ENCODE measurements at places on chromosomes 5 and 9.

GRCh38 chr5:104050436-104050835 lies 487.8 kb upstream of the NUDT12 start:
- no peak for DNase-seq

- DNase-seq: no peak
Observed at GRCh38 chr5:29252390-29252789, 1941.1 kb upstream of the CDH6 start.

GRCh38 chr5:136031711-136032110 lies 2.9 kb downstream of the TGFBI start:
- DNase-seq: no peak

DNA sequence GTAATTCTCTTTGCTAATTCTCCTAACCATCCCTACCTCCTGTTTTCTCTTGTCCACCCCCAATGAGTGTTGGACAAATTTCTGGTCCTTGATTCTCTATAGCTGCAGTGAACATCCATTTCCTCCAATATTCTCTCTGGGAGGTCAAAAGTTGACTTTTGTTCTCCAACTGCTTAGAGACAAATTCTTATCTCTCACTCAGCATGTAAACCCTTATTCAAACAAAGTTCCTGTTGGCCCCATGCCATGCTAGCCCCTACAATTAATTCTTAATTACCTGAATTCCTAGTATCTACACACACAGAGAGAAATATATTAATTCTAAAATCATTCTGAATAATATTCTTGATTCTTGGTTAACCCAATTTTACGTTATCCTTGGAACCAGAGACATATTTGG lies 472.9 kb upstream of the ACTBL2 start:
- DNase-seq: no peak

DNA sequence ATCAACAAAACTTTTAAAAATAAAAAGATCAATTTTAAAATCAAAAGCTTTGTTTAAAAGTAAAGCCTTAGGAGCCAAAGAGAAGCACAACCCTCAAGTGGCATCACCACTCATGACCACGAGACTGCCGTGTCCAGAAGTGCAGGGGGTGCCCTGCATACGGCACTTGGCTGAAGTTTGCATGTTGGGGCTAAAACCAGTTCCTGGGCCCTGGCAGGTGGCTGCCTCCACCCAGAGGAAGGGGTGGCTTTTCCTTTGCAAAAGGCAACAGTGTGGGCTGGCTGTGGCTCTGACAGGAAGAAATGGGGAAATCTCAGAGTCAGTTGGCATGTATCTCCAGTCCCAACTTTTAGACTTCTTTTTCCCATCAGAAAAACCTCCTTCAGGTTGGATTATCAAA lies 15.3 kb downstream of the TRMO start:
- DNase-seq: no peak

Measured in non-pigmented ciliary epithelial cell (primary cell).